NCI-H1092 (cell line): ENCODE measurements at places on chromosomes 5 and 9.
A peak's percentile ranks its signal among the peaks of the same experiment; 100 is the strongest.

DNA sequence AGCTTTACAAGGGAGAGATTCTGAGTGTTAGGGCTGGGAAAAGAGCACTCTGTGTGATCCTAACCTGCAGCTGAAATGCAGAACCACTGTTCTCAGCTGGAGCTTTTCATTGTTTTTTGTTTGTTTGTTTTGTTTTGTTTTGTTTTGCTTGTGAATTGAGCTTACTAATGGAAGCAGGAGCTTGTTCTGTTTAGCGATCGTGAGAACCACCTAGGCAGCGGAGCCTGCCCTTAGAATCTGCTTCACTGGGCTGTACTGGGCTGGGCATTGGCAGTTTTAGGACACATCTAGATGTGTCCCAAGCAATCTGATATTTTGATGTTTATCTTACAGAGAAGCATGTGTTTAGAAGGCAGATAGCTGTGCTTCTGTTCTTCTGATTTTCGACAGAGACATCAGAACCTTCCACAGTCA is 14.3 kb downstream of the SYK start:
- DNase-seq = no peak

- DNase-seq = no peak
These were observed 1.0 kb upstream of the CDH6 start for GRCh38 chr5:31192442-31192841.

GRCh38 chr9:37611961-37612360 is 19.6 kb upstream of the TOMM5 start:
- DNase-seq = no peak

GRCh38 chr5:5505815-5506214 is 83.3 kb downstream of the ICE1 start:
- no peak for DNase-seq

DNA sequence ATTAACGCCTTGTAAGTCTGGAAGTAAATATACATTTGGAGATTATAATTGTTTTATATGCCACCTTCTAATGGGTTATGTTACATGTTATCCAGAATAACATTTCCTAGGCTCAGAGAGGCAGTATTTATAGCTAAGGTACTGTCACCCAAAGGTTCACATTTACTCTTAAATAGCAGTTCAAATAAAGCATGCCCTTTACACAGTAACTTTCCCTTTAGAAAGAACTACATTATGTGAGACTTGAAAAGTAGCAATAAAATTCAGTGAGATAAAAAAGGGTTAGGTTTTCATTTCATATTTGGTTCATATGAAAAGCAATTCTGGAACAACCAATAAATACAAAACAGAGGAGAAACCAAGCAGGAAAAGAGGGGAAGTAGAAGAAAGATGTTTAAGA is 35.1 kb downstream of the SKIC3 start:
- no peak for DNase-seq

- DNase-seq = peak; percentile 50
These were observed 603.0 kb downstream of the BNC2 start for GRCh38 chr9:16267281-16268066.

DNA sequence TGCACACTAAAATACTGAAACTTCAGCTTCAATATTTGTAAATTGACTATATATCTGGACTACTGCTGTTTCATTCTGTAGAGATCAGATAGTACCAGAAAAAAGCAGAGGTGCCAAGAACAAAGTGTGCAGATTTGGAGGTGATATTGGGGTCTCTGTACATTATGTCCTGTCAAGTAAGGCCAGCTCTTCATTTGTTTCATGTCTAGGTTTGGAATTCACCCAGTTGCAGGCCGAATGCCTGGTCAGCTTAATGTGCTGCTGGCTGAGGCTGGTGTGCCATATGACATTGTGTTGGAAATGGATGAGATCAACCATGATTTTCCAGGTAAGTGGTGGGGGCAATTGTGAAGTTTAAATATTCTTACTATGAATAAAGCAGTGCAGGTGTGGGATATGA is 96.9 kb downstream of the NNT start:
- no peak for DNase-seq

- DNase-seq = no peak
These were observed 33.3 kb upstream of the PHF2 start for GRCh38 chr9:93543117-93543516.
